Naive B cell (primary cell): ENCODE measurements at places on chromosomes 5 and 9.

- no peak for DNase-seq
Observed at GRCh38 chr9:33524306-33524947, 376 bp downstream of the ANKRD18B start.

DNA sequence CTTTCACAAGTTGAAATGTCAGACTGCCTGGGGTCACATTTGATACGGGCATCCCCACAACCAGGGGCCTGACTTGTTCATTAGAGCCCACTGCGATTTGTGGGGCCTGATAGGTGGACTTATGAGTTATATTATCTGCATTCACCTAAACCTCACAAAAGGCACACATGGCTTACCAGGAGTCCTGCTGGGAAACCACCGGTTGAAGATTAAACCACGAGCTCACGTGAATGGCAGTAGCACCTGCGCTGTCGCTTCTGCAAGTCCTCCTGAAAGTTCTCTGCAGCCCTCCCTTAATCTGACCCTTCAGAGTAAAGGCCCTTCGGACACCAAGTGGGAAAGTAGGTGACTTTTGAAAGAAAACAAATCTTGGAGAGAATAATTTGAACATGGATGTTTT, 68.9 kb downstream of the PPIC start:
- DNase-seq: peak; percentile 3

GRCh38 chr9:18385696-18386490, 88.1 kb upstream of the ADAMTSL1 start:
- DNase-seq: no peak

- no peak for DNase-seq
Observed at GRCh38 chr9:93300175-93300572, 116.2 kb downstream of the WNK2 start.

DNA sequence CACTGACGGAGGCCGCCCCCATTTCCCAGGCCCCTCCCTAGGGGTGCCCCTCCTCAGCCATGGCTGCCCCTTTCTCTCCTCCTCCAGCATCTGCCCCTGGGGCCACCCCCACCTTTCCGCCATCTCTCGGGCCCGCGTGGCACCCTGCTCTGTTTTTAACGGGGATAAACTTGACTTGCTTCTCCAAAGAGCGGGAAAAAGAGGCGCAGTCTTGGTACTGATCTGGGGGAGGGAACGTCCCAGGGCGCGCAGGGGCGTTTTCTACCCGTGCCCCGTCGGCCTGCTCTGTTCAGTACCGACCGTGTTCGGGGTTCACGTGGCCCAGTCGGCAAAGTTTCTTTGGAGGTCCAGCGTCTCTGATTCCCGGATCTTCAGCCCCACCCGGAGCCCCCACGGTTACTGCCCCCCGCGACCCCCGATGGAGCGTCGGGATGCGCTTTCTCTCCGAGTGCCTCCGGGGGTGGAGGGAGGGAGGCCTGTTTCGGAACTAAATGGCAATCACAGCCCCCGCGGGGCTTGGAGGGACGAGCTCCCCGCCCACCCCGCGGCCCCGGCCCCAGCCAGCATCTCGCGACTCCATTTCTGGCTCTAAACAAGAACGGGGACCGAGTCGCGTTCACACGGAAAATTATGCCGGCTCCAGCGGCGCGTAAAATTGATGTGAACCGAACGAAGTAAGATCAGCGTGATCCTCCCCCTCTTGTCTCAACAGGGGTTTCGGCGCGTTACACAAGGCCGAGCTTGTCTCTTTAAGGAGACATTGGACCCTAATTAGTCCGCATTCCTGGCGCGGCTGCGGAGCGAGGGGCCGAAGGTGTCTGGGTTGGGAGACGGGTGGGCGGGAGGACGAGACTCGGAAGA, 1.1 kb upstream of the TLE4 start:
- peak; percentile 28 for DNase-seq

- no peak for DNase-seq
Observed at GRCh38 chr9:123353041-123353440, 3.0 kb upstream of the CRB2 start.

GRCh38 chr5:72256536-72256935, 63.5 kb downstream of the MRPS27 start:
- no peak for DNase-seq

DNA sequence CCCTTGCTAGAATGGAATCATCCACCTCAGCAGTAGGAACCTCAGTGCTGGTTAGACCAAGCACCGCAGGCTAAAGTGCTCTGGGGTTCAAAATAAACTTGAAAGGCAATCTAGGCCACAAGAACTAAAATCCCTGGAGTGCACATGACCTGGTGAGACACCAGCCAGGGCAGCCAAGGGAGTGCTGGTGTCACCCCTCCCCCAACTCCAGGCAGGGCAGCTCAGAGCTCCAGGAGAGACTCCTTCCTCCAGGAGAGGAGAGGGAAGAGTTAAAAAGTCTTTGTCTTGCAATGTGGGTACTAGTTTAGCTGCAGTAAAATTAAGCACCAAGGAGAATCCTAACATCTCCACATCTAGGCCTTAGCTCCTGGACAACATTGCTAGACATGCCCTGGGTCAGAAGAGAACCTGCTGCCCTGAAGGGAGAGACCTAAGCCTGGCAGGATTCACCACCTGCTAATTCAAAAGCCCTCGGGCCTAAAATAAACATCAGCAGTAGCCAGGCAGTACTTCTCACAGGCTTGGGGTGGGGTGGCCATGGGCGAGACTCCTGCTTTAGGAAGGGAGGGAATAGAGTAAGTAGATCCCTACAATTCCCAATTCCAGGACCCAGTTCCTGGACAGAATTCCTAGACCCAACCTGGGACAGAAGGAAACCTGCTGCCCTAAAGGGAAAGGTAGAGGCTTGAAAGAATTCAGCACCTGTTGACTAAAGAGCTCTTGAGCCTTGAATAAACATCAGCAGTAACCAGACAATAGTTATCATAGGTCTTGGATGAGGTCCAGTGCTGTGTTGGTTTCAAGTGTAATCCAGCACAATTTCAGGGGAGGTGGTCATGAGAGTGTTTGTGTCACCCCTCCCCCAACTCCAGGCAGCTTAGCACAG, 25.8 kb downstream of the UGT3A2 start:
- DNase-seq: no peak
